Stimulated activated CD8-positive, alpha-beta memory T cell treated with anti-CD3 and anti-CD28 coated beads, Interleukin-4, amount 100 ng/mL, for 1 hour (primary cell): ENCODE measurements at places on chromosomes 5 and 9.

- DNase-seq: no peak
Measured at GRCh38 chr9:107190061-107190935, 92.8 kb upstream of the RAD23B start.

- no peak for DNase-seq
Measured at GRCh38 chr5:138610918-138611677, 35.9 kb upstream of the HSPA9 start.

- DNase-seq: no peak
Measured at GRCh38 chr5:588406-588995, 23.6 kb upstream of the CEP72 start.

DNA sequence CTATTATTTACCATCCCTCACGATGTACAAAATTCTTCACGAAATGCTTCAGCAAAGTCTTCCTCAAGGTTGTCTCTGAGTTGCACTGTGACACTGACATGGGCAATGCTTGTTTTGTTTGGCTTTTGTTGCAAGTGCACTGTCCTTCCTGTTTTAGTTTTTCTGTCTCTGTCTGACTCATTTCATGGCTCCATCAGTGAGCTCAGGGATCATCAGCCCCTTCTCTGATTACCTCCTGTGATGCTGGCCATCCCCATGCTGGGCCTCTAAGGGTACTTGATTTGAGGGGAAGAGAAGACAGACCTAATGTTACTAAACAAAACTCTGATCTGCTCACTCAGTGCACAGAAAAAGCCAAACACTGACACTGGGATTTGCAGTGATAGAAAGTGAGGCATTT is 37.6 kb upstream of the STX17 start:
- DNase-seq: no peak

DNA sequence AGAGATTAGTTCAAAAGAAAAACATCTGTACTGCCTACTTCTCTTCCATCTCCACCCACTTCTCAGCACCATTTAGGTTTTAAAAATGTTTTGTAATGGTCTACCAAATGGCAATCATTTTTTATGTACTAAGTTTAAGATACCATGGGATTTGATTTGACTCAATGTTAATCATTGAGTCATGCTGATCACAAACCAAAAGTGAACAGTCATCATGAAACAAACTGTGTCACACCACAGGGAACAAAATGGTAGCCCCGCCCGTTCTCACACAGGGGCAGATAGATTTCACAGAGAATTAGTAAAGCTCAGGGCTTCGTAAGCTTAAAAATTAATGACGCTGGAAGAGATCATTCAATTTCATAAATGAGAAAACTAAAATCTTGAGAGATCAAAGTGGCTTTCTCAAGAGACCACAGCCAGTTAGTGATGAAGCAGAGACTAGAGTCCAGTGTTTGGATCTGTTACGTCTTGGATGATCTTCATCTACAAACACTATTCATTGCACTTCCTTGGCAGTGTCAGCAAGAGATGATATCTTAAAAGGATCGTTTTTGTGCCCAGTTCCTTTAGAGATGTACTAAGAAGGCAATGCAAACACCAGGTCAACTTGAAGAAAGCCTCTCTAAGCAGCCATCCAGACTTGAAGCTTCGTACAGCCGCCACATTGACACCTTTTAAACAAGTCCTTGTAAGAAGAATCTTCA is 33.9 kb upstream of the TRIO start:
- no peak for DNase-seq

DNA sequence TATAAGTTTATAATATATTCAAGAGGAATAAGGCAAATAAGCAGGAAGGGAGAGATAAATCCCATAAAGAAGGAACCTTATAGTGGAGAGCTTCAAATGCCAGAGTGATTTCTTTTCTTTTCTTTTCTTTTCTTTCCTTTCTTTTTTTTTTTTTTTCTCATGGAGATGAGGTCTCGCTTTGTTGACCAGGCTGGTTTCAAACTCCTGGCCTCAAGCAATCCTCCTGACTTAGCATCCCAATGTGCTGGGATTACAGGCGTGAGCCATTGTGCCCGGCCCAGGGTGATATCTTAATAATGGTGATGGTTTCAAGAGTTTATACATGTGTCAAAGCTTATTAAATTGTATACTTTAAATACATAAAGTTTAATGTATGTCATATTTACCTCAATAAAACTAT is 19.6 kb upstream of the FOCAD start:
- DNase-seq: no peak

GRCh38 chr9:37036371-37036775 is 2.3 kb upstream of the PAX5 start:
- no peak for DNase-seq

- DNase-seq: no peak
Measured at GRCh38 chr9:107566611-107567061, 77.1 kb upstream of the KLF4 start.

- no peak for DNase-seq
Measured at GRCh38 chr9:4366591-4367330, 66.9 kb upstream of the GLIS3 start.

- DNase-seq: no peak
Measured at GRCh38 chr5:3127423-3127911, 376.0 kb upstream of the IRX2 start.

- DNase-seq: no peak
Measured at GRCh38 chr9:35826071-35826701, 2.3 kb downstream of the FAM221B start.

DNA sequence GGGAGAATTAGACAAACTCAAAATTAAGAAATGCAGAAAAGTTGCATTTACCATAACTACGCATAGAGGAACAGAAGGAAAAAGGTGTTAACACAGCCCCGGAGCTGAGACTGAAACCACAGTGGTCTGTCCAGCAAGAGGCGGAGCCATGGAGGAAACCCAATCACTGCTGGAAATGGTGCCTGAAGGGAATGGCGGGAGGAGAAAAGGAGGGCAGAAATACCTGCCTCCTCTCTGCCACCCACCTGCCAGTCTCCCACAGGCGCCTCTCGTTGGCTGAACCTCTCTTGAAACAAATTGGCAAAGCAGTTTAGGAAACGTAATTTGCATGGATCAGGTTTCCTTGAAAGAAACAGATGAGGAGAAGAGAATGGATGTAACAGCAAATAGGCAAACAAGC is 9.7 kb upstream of the PRKACG start:
- no peak for DNase-seq

- DNase-seq: no peak
Measured at GRCh38 chr5:98130261-98131035, 643.0 kb upstream of the RGMB start.

- DNase-seq: no peak
Measured at GRCh38 chr5:77356740-77357139, 135.4 kb downstream of the WDR41 start.

GRCh38 chr5:160039810-160040470 is 31.0 kb downstream of the TTC1 start:
- no peak for DNase-seq

- no peak for DNase-seq
Measured at GRCh38 chr5:73917891-73918290, 291.9 kb downstream of the ARHGEF28 start.

- DNase-seq: no peak
Measured at GRCh38 chr9:121278477-121279261, 10.7 kb downstream of the GSN start.

DNA sequence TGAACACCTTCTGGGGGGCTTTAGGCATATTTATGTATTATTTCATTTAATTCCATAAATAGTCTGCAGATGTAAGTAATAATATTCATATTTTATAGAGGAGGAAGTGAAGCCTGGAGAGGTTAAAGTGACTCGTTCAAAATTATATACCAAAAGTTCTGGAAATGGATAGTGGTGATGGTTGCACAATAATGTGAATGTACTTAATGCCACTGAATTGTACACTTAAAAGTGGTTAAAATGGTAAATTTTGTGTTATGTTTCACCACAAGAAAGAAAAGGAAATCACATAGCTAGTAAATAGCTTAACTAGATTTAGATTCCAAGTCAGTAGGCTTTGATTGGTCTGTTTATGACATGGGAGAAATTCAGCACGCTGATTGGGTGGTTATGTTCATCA is 13.0 kb upstream of the TMEFF1 start:
- DNase-seq: no peak
